ENCODE measurements at places on chromosomes 2 and 18.

GRCh38 chr2:31137211-31138036 is 816 bp downstream of the GALNT14 start:
- H3K4me1 ChIP-seq: peaks cover 8% of the 10 kb centered on the region
- peaks cover 76% of the 10 kb centered on the region for H3K27me3 ChIP-seq
- H3K4me3 ChIP-seq: peak overlapping the region; percentile 43
- H3K36me3 ChIP-seq: no peaks in the 10 kb centered on the region

DNA sequence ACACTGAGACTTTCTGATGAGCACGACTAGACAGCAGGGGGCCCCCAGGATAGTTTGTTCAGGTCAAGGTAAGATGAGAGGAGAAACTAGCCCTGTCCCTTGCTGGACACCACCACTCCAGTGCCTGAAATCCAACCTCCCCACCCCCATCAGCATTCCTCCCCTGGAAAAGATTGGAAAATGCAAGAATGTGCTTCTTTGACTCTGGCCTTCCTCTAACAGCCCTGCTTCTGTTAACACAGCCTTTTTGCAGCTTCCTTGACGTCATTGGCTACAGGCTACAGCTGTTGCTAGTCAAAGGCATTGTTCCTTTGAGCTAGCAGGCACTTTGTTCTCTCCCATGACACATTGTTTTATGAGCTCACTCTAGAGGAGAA is 20.1 kb upstream of the LTBP1 start:
- H3K36me3 ChIP-seq: no peaks in the 10 kb centered on the region
- no peaks in the 10 kb centered on the region for H3K4me1 ChIP-seq
- no peak overlapping the region for H3K4me3 ChIP-seq
- DNase-seq: no peak

GRCh38 chr18:60358516-60358915 is 14.1 kb downstream of the MC4R start:
- no peaks in the 10 kb centered on the region for H3K4me1 ChIP-seq
- H3K36me3 ChIP-seq: no peaks in the 10 kb centered on the region
- no peaks in the 10 kb centered on the region for H3K27me3 ChIP-seq
- no peak overlapping the region for H3K4me3 ChIP-seq
- no peak for DNase-seq
- H3K27ac ChIP-seq: no peak overlapping the region

GRCh38 chr2:216015722-216016464 is 2.5 kb upstream of the MREG start:
- peaks cover 8% of the 10 kb centered on the region for H3K36me3 ChIP-seq
- H3K4me1 ChIP-seq: peaks cover 63% of the 10 kb centered on the region
- no peaks in the 10 kb centered on the region for H3K27me3 ChIP-seq

GRCh38 chr18:77895250-77895649 is 645.6 kb downstream of the GALR1 start:
- no peak overlapping the region for H3K4me3 ChIP-seq
- H3K4me1 ChIP-seq: peaks cover 5% of the 10 kb centered on the region
- H3K27me3 ChIP-seq: peaks cover 30% of the 10 kb centered on the region
- H3K27ac ChIP-seq: no peak overlapping the region
- H3K36me3 ChIP-seq: no peaks in the 10 kb centered on the region
- no peak for DNase-seq

DNA sequence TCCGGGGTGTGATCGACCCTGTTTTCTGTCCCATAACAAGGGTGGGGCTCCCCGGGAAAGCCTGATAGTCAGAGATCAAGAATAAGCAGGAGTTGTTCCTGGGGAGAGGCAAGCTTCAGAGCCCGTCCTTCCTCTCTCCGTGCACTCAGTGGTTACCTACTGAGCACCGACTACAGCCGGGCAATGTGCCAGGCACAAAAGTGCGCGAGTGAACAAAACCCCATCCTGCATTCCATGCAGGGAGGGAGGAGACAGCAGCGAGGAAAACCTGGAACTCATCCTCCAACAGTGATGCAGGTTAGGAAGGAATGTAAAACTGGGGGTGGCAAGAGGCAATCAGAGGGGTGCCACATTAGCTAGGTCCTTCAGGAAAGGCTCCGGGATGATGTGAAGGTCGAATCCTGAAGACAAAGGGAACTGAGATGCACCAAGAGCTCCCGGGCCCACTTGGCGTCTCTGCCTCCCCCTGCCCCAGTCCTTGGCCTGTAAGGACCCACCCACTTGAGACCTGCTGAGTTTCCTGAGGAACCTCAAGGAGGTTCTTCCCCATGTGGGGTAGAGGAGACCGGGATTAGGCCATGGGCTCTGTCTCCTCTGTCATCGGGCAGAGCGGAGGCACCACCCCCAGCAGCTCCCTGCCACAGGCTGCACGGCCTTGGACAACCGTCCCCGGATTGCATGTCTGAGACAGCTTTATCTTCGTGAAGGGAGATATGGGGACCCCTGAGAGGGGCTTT is 198.2 kb downstream of the NDUFA10 start:
- H3K4me3 ChIP-seq: no peak overlapping the region
- no peaks in the 10 kb centered on the region for H3K36me3 ChIP-seq
- no peaks in the 10 kb centered on the region for H3K4me1 ChIP-seq
- H3K27me3 ChIP-seq: peaks cover 1% of the 10 kb centered on the region
- DNase-seq: peak; percentile 28
- no peak overlapping the region for H3K27ac ChIP-seq

DNA sequence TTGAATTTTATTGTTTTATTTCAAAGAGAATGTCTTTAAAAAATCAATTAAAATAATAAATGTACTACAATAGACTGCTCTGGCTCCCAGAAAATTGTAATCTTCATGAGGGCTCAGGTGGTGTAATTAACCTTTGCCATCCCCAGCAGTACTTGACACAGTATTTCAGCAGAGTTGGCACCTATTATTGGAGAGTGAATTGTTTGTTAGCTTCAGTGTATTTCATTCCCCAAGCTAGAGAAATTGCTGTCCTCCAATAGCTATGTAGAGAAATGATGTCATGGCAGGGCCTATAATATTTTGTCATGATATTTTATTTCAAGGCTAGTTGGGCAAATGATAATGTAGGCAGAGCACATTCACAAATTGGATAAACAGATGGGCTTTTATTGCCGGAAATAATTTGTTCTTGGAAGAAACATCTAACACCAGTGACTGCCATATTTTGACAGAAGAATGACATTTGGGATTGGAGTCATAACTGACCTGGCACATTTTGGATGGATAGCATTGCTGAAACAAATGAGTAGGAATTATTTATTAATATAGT is 712.0 kb upstream of the NXPH2 start:
- no peak overlapping the region for H3K4me3 ChIP-seq
- no peak for DNase-seq
- no peaks in the 10 kb centered on the region for H3K4me1 ChIP-seq
- no peaks in the 10 kb centered on the region for H3K27me3 ChIP-seq
- H3K36me3 ChIP-seq: no peaks in the 10 kb centered on the region

GRCh38 chr2:38129481-38129880 is 53.5 kb upstream of the CYP1B1 start:
- peaks cover 2% of the 10 kb centered on the region for H3K27me3 ChIP-seq
- no peak overlapping the region for H3K4me3 ChIP-seq
- no peak for DNase-seq
- no peak overlapping the region for H3K27ac ChIP-seq
- no peaks in the 10 kb centered on the region for H3K4me1 ChIP-seq

- H3K27me3 ChIP-seq: peaks cover 45% of the 10 kb centered on the region
- DNase-seq: no peak
- no peaks in the 10 kb centered on the region for H3K36me3 ChIP-seq
- H3K4me3 ChIP-seq: no peak overlapping the region
Observed at GRCh38 chr2:65527451-65528240, 95.2 kb upstream of the SPRED2 start.
